K562 (cell line): ENCODE measurements at places on chromosomes 12 and 14.
A peak's percentile ranks its signal among the peaks of the same experiment; 100 is the strongest.

DNA sequence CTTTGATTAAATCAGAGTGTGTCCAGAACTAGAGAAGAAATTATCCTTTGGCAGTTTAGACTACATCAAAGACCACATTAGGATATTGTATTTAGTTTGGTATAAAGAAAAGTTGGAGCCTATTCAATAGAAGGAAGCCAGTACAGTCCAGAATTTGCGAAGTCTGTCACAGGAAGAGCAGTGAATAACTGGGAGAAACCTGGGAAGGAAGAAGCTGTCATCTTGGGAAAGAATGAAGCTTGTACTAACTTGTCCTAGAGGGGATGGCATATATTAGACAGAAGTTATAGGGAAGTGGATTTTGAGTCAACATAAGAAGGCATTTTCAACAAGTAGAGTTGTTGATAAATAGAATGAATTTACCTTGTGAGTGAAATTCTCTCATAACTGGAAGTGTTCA, 386.7 kb downstream of the LRIG3 start:
- DNase-seq, result no peak

DNA sequence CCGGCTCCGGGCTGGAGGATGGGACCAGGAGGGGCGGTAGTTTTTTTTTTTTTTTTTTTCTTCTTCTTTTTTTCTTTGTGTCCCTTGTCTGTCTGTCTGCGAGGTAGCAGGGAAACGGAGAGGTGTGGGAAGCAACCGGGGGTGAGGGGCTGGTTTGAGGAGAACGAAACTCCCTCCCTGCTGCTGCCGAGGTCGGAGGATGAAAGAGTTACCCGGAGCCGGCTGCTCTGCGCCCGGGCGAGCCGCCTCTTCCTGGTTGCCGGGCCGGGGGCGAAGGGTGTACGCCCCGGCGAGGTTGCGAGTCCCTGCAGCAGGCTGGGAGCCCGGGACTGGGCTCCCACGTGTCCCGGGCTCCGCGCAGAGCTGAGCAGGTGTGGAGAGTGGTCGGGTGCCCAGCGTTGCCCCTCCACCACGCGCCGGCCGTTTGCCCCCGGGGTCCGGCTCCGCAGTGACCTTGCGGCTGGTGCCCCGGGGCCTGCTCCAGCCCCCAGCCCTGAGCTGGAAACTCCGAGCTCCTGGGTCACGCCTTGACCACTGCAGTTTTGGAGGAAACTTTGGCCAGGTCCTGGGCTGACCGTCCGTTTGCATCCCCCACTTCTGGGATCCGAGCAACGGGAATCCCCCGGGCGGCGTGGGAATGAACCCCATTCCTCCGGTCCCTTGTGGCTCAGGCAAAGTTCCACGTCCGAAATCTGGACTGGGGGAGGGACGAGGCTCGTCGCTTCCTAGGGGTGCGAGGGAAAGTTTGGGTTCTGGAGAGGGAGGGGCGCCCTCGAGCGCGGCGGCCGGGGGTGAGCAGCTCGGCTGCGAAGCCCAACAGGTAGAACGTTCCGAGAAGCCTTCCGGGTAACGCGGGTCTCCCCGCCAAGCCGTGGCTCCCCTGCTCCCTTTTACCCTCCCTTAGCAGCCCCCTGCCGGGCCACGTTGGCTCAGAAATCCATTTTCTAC, 1.3 kb downstream of the CHST11 start:
- peak; percentile 62 for DNase-seq

DNA sequence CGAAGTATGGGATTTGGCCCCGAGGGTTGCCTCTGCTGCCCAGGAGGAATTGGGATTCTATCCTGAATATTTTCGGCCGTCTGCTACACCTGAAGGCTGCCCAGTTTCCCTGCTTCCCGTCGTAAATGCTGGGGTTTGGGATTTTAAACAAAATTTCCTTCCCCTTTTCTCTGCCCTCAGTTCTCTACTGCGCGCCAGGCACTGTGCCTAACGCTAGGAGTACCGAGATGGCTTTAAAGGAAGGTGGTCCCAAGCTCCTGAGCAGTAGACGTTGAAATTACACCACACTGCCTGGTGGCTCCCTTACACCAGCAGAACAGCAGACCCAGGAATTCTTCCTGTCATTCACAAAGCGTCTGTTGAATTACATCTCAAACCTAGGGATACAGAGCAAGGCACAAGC, 566 bp upstream of the PRDM4 start:
- DNase-seq, result peak; percentile 3

DNA sequence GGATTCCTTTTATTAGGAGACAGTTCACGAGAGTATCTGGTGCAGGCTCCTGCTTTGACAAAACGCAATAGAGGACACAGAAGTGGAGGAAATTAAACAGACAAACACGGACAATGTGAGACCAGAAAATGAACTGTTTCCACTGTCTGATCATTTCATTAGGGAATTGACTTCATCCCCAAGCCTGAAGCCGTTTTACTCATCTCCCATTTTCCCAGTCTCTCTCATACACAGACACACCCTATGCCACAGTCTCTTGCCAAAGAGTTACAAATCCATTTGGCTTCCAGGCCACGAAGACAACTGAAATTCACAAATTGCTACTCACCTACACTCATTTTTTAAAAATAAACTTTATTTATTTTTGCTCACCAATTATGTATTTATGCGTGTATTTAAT, 1087.8 kb upstream of the TMEM132C start:
- DNase-seq, result no peak

- DNase-seq, result no peak
Observed at GRCh38 chr12:67837876-67838275, 151.4 kb upstream of the IFNG-AS1 start.

- DNase-seq, result no peak
Observed at GRCh38 chr14:56195223-56195622, 77.0 kb downstream of the PELI2 start.
